Naive thymus-derived CD4-positive, alpha-beta T cell (primary cell): ENCODE measurements at places on chromosomes 2 and 18.

DNA sequence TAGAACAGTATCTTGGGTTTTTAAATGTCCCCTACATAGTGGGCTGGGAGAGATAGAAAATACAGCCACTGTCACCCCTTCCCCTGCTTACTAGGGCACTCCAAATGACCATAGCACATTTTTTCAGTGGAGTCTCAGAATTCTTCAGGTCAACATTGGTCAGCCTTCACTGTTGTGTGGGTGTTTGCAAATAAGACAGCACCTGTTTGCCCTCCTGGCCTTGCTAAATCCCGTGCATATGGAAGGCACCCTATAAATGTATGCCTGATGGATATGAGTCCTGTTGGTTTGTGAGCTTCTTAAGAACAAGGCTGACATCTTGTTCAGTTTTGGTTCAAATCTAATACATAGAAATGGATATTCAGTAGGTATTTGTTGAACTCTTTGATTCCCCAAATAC is 12.5 kb downstream of the ITGA6 start:
- DNase-seq = no peak
- H3K27ac ChIP-seq = peak overlapping the region; percentile 22
- no peaks in the 10 kb centered on the region for H3K36me3 ChIP-seq
- peaks cover 76% of the 10 kb centered on the region for H3K4me1 ChIP-seq

DNA sequence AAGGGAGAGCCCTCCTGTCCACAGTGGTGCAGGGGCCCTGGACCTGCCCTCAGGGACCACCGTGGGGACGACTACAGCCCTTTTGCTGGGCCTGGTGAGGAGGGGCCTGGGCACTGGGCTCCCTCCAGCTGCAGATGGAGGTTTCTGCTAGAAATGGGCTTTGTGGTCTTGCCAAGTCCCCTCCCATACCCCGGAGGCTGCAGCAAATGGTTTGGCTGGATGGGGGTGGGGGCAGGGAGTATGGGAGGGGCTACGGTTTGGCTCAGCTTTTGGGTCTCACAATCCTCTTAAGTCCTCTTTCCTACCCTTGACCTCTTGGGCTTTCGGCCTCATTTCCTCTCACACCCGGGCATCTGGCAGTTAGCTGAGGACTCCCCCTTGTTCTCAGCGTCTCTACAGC is 21.7 kb downstream of the TET3 start:
- H3K27me3 ChIP-seq = no peaks in the 10 kb centered on the region
- no peak overlapping the region for H3K4me3 ChIP-seq
- DNase-seq = no peak
- H3K27ac ChIP-seq = no peak overlapping the region
- peaks cover 6% of the 10 kb centered on the region for H3K4me1 ChIP-seq

GRCh38 chr18:46452820-46453219 is 204.2 kb downstream of the LOXHD1 start:
- no peaks in the 10 kb centered on the region for H3K27me3 ChIP-seq
- no peaks in the 10 kb centered on the region for H3K4me1 ChIP-seq
- no peaks in the 10 kb centered on the region for H3K36me3 ChIP-seq
- no peak overlapping the region for H3K4me3 ChIP-seq
- H3K27ac ChIP-seq = no peak overlapping the region

- DNase-seq = no peak
Observed at GRCh38 chr18:5106730-5107129, 90.3 kb downstream of the AKAIN1 start.

GRCh38 chr2:225814554-225814953 is 415.0 kb downstream of the NYAP2 start:
- DNase-seq = no peak
- no peak overlapping the region for H3K27ac ChIP-seq
- H3K4me3 ChIP-seq = no peak overlapping the region
- no peaks in the 10 kb centered on the region for H3K4me1 ChIP-seq
- H3K27me3 ChIP-seq = no peaks in the 10 kb centered on the region
- H3K36me3 ChIP-seq = no peaks in the 10 kb centered on the region

- no peak overlapping the region for H3K4me3 ChIP-seq
- no peaks in the 10 kb centered on the region for H3K27me3 ChIP-seq
- no peaks in the 10 kb centered on the region for H3K36me3 ChIP-seq
- no peaks in the 10 kb centered on the region for H3K4me1 ChIP-seq
- DNase-seq = no peak
Observed at GRCh38 chr2:128493880-128494279, 175.2 kb upstream of the HS6ST1 start.
